ENCODE measurements at places on chromosomes 12 and 14. TPM values are rescaled to one million over a fixed set of nuclear protein-coding genes. Genes with fewer than 3 reads are reported as not detected.

DNA sequence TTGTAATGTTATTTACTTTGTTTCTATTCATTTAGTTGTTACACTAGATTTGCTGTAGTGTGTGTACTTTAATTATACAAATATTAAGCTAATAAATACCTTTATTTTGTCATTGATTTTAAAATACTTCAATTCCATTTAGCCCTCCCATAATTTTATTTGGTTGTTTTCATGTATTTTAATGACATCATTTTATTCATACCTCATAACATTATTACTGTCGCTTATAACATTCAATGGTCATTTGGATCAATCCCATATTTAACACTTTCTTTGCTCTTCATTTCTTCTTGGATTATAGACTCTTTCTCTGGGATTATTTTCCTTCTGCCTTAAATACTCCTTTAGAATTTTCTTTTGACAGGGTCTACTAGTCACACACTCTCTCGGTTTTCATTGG is 86.6 kb upstream of the CAND1 start:
- DNase-seq: no peak

DNA sequence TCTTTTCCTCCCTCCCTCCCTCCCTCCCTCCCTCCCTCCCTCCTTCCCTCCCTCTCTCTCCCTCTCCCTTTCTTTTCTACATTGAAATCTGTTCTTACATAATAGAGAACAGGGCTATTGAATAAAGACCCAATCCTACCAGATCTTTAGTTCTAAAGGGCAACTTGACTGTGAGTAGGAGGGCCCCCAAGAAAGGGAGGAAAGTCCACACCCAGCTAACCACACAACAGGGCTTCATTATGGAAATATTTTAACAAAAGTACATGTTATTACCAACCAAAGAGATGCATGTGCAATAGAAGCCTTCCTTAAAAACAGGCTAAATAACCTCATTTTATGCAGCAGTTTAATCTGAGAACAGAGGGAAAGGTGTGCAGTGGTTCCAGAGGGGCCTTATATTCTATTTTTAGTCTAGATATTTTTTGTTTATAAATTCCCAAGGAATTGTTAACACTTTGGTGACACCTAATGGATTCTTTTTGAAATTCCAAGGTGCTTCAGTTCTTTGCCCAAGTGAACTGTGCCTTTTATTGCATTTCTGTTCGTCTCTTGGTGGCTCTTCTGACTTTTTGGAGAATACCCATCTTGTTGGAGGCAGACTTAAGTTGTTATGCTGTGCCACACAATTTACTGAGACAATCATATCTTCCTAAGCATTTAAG is 63.0 kb downstream of the GNS start:
- DNase-seq: no peak

GRCh38 chr12:116370886-116371580 is 93.5 kb upstream of the MED13L start:
- no peak for DNase-seq

GRCh38 chr12:8827551-8828256 is 5.3 kb downstream of the A2ML1 start:
- DNase-seq: no peak

The SALL2 gene
- total RNA-seq: 3.9 TPM

- no peak for DNase-seq
Measured at GRCh38 chr14:48973151-48973550, 613.0 kb downstream of the RPS29 start.

DNA sequence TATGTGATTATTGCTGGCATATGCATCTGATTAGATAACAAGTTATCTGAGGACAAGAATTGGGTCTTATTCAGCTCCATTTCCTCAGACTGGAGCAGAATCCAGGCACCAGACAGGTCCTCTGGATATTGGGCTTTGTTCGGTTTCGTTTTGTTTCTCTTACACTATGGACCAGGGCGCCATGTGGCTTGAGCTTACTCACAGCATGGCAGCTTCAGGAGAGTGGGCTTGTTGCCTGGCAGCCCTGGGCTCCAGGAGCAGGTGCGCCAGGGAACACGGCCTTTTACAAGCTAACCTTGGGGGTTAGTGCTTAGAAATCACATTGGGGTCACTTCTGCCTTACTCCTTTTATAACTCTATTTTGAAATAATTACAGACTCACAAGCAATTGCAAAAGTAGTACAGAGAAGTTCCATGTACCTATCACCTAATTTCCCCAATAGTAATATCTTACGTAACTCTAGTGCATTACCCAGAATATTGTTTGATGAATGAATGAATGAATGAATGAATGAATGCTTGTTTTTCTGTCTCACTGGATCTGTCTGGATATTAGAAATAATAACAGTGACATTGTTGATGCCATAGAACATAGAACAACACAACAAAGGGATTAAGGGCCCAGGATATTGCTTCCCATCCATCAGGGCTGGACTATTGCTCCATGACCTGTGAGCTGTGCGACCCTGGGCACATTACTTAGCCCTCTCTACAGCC is 39.0 kb downstream of the CMKLR1 start:
- no peak for DNase-seq

DNA sequence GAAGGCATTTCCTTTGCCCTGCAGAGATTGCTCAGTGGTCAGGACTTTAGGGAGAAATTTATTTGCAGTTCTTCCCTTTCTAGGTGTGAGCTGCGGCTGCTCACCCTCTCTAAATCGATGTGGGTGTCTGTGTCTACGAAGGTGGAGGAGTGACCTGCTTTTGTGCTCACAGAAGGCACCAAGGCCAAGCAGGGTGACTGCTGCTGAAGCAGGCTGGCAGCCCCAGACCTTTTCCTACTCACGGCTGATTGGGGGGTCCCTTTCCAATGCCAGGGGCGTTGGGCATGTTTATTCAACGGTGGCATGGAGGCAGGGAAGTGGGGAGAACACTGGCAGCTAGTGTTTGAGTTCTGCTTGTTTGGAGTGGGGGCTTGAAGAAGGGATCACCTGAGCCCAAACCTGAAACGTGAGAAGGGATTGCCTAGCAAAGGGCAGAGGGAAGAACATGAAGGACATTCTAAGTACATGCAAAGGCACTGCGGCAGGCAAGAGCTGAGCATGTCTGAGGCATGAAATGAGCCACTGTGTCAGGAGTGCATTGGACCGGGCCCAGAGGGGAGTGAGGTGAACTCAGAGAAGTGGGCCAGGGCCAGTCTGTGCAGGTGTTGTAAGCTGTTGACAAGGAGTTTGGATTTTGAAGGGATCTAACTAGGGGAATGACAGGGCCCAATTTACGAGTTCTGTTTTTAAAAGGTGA is 56.3 kb downstream of the CACNA1C start:
- no peak for DNase-seq

GRCh38 chr12:27233814-27234213 is 10.3 kb upstream of the STK38L start:
- no peak for DNase-seq

- no peak for DNase-seq
Measured at GRCh38 chr14:27409944-27410343, 812.1 kb upstream of the NOVA1 start.

DNA sequence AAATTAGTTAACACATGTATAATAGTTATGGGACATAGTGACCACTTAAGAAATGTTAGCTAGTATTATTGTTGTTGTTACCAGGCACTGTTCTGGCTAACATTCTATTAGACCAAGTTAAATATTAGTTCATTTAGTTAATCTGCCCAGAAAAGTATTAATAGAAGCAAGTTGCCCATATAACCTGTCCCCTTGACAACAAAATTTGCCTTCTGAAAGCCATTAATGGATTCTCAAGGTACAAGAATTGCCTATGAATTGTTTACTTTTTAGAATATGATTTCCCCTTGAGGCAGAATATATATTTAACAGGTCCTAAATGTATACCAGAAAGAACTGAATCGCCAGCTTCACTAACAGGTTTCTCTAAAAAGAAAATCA is 167.3 kb upstream of the TMCC3 start:
- no peak for DNase-seq

The COCH gene
- 1.0 TPM for total RNA-seq

DNA sequence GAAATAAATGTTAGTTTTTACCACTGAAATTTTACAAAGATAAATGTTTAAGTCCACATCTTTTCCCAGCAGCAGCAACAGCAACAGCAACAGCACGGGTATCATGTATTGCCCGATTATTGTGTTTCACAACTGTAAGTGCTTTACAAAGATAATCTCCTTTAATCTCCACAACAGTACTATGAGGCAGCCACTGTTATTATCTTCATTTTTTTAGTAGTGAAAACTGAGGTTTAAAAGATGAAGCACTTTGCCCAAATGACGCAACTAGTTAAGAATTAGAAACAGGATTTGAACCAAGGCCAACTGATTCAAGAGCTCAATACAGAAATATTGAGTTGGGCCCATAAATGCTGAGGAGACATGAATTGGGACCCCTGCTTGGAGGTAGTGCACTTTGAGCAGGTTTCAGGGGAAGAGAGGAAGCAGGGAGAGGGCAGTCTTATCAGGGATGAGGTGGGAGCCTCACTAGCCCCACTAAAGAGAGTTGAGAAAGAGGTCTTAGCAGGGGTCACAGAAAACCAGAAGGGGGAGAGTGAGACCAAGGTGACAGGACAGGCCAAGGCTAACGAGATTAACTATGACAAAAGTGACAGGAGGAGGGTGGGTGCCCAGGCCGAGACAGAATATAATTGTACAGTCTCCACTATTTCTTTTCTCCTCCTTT is 15.3 kb downstream of the KRT2 start:
- no peak for DNase-seq

DNA sequence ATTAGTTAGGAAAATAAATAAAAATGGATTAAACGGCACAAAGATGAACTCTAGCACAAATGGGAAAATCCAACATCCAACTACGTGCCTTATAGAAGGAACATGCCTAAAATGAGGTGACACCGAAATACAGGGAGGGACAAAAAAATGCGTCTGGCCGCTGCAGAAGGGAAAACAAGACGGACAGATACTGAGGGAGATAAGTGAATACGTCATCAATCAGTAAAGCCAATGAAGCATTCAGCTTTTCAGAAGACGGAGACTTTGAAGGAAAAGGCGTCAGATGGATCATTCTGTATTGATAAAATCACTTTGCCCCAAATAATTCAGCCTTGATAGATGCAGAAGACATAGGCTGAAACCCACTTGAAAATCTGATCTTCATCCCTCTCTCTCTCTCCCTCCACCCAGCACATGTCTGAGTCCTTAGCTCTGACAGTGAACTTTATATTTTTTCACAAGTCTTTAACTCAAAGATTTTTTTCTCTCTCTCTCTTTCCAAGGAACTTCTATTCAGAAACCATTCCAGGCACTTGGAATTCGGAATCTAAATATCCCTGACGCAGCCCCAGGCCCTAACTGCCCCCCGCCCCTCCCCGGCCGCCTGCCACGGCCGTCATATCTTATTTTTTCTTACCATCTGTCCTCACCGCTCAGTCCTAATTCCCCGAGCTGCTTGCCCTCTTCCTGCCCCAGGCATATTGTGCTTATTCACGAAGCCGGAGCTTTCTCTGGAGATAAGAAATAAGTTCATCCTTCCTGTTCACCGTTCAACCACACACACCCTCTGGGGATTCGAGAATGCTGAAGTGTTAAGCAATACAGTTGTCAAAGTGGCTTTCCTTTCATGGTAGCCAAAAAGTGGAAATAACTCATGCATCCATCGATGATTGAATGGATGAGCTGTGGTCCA is 35.5 kb upstream of the RFLNA start:
- DNase-seq: no peak

DNA sequence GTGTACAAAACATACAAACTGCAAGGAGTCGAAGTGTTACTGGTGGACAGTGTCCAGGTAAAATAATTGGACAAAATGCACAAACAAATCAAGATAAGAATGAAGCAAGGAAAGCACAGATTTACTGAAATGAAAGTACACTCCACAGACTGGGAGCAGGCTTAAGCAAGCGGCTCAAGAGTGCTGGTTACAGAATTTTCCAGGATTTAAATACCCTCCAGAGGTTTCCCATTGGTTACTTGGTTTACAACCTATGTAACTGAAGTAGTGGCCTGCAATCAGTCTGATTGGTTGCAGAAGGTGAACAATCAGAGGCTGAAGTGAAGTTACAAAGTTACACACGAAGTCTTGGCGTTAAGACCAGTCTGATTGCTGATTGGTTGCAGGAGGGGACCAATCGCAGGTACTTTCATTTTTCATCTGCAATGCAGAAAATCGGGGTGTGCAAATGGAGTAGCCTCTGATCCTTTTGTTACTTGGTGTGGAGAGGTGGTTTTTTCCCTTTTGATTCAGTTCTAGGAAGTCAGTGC is 11.6 kb upstream of the SCN8A start:
- no peak for DNase-seq

DNA sequence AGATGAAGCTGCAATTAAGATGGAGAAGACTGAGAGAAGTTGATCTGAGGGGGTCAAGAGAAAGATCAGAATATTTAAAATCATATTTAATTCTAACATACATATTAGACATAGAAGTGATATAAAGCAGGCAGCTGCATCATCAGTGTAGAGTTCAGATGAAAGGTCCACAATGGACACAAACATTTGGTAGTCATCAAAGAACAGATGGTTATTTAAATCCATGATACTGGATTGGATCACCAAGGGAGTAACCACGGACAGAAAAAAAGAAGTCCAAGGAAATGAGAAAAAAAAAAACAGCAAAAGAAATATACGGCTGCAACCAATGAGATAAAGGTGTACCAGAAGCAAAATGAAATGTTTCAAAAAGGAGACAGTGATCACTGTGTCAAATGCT is 20.1 kb downstream of the NOVA1 start:
- no peak for DNase-seq

The TAMALIN gene
- 15.2 TPM for total RNA-seq

GRCh38 chr14:103698380-103699260 is 16.6 kb downstream of the XRCC3 start:
- DNase-seq: no peak

Measured in heart left ventricle (tissue), 16 donors.